ENCODE measurements at places on chromosomes 1 and 21.

- DNase-seq = no peak
These were observed 7.4 kb downstream of the ZBTB8A start for GRCh38 chr1:32546611-32547010.

DNA sequence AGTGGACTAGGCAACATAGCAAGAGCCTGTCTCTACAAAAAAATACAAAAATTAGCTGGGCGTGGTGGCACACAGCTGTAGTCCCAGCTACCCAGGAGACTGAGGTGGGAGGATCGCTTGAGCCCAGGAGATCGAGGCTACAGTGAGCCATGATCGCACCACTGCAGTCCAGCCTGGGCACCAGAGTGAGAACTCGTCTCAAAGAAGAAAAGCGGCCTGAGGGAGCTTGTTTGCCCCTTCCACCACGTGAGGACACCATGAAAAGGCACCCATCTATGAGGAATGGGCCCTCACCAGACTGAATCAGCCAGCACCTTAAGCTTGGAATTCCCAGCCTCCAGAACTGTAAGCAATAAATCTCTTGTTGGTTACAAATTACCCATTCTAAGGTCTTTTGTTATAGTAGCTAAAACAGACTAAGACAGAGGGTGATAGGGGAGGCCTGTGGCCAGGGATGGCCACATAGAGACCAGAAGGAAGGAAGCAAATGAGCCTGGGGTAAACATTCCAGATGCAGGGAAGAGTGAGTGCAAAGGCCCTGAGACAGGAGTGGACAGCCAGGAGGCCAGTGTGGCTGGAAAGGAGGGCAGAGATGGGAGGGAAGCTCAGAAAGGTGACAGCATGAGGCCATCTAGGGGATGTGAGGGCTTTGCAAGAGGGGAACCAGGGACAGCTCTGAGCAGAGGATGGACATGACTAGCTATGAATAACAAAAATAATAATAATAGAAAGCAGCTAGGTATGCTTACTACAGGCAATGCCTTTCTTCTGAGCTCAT lies 120.1 kb downstream of the MATN1 start:
- DNase-seq = no peak

GRCh38 chr21:34865400-34866241 lies 183.5 kb downstream of the RUNX1 start:
- DNase-seq = no peak

- no peak for DNase-seq
These were observed 30.9 kb upstream of the RAP1GAP start for GRCh38 chr1:21700094-21700493.

- no peak for DNase-seq
These were observed 111.8 kb upstream of the PALMD start for GRCh38 chr1:99533909-99534637.

DNA sequence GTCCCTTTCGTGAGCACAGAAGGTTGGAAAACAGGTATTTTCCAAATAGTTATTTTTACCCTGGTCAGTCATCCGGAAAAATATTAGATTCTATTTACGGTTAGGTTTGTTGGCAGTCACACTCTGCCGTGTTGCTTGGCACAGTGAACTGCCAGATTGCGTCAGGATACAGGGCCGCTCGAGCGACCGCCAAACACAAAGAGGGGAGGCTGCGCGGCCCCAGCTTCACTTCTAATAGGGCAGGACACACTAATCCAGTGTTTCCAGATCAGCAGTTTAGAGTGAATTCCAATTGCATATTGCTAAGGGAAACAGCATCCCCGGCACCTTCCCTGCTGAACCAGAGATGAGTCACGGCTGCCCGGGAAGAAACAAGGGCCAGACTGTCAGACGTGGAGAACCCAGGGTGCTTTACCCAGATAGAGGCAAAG lies 22.9 kb downstream of the UMODL1 start:
- DNase-seq = no peak

GRCh38 chr1:119623678-119624077 lies 24.4 kb downstream of the ZNF697 start:
- no peak for DNase-seq

DNA sequence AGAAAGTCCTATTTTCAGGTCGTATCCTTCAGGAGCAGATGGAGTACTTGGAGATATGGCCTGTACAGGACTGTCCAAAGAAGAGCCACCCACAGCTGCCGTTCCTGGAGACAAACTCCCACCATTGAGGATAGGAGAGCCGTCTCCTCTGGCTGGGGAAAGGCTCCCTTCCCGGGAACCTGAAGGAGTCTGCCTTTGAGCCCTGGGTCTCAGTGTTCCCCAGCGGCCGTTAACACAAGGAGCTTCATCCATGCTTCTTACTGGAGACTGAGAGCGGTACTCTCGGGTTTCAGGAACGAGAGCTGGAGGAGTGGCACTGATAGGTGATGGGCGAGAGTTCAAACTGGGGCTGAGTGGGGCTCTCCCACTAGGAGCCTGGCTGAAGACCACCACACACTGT lies 14.4 kb upstream of the CPLANE2 start:
- DNase-seq = no peak

GRCh38 chr1:213333121-213333520 lies 282.1 kb downstream of the RPS6KC1 start:
- DNase-seq = no peak

- no peak for DNase-seq
These were observed 40.1 kb upstream of the HMCN1 start for GRCh38 chr1:185694081-185694480.

DNA sequence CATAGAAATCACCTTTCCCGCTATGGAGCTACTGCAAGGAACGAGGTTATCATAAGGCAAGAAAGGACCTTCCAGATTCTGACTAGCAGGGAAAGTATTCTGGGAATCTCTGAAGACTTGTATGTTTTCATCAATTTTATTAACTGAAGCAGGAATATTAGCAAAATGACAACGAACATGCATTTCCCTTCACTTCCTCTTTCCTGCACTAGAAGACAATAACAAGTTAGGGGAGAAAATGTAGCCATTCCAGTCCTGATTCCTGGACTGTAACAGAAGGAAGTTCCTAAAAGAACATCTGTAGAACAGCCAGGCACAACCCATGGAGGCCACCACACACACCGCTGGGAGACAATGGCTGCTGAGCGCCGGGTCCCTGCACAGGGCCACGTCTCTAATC lies 106.8 kb downstream of the RAVER2 start:
- DNase-seq = no peak

DNA sequence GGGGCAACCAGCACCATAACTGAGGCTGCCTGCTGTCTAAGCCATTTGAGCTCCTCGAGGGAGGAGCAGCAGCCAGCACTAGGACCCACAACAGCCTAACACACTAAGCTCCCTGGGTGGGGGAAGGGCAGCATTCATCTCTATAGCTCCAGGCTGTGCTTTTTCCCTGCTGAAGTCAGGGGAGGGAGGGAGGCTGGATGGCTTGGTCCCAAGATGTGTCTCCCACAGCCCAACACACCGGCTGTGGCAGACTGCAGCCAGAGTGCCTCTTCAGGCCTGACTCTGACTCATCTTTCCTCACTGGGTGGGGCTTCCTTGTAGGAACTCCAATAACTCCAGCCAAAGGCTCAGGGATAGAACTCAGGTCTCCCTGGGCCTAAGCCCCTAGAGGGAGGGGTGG lies 296.3 kb downstream of the PRDM2 start:
- no peak for DNase-seq

DNA sequence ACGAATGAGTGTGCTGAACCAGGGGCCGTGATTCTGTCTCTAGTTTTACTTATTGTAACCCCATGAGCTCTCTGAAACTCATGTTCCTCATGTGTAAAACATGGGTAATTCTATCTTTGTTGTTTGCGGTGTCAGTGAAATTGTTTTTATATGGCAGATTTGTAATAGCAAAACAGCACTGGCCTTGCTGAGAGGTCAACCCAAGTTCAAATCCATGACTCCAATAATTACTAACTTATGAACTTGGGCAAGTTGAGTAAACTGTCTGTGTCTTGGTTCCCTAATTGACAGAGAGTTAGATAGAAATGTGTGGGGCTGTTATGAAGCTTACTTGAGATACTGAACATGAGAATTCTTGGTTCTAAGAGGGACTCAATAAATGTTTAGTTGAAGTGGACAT lies 17.8 kb downstream of the C1orf116 start:
- no peak for DNase-seq

GRCh38 chr21:41008974-41009373 lies 159.0 kb upstream of the BACE2 start:
- no peak for DNase-seq

DNA sequence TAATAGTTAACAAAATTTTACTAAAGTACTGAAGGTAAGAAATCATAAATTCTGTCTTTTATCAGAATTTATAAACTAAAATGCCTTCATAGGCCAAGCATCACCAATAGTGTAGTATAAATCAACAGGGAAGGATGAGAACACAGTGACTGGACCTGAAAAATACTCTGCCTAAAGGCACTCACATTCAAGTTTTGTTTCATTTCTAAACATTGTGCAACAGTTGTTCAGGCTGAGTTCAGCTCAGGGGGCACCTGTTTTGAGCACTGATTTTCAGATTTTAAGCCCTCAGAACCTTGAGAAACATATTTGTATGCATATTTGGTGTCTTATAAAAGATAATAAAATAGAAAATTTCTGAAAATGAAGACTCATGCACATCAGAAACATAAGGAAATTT lies 12.4 kb downstream of the ACBD6 start:
- no peak for DNase-seq

GRCh38 chr1:161956097-161956496 lies 67.6 kb downstream of the OLFML2B start:
- DNase-seq = no peak

DNA sequence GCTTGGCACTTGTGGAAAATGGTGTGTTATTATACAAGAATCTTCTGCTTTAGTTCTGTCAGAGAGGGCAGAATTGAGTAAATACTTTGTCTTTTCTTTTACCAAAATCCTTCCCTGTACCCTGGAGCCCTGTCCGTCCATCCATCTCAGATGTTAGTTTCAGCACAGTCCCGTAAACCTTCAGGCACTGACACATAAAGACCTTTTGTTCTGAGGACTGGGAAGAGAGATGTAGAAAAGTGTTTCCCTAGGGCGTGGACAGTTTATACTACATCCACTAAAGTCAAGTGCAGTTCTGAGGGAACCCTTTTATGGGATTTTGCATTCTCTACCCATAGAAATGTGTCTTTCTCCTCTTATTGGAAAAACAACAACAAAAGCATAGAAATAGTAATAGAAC lies 162.4 kb downstream of the PDE4B start:
- no peak for DNase-seq

DNA sequence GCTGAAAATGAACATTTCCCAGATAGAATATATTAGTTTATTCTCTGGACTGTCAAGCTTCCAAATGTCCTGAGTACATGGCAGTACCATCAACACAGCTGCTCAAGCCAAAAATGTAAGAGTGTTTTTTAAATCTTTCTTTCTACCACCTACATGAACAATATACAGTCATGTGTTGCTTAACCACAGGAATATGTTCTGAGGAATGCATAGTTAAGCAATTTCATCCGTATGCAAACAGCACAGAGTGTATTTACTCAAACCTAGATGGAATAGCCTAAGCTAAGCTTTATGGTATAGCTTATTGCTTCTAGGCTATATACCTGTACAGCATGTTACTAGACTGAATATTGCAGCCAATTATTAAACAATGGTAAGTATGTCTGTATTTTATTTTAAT lies 561.9 kb upstream of the ADGRL4 start:
- no peak for DNase-seq

GRCh38 chr21:40556442-40556968 lies 290.5 kb downstream of the DSCAM start:
- no peak for DNase-seq

- no peak for DNase-seq
These were observed 86.0 kb downstream of the NCAM2 start for GRCh38 chr21:21084179-21084578.

- no peak for DNase-seq
These were observed 46.3 kb downstream of the GPA33 start for GRCh38 chr1:167043752-167044488.

DNA sequence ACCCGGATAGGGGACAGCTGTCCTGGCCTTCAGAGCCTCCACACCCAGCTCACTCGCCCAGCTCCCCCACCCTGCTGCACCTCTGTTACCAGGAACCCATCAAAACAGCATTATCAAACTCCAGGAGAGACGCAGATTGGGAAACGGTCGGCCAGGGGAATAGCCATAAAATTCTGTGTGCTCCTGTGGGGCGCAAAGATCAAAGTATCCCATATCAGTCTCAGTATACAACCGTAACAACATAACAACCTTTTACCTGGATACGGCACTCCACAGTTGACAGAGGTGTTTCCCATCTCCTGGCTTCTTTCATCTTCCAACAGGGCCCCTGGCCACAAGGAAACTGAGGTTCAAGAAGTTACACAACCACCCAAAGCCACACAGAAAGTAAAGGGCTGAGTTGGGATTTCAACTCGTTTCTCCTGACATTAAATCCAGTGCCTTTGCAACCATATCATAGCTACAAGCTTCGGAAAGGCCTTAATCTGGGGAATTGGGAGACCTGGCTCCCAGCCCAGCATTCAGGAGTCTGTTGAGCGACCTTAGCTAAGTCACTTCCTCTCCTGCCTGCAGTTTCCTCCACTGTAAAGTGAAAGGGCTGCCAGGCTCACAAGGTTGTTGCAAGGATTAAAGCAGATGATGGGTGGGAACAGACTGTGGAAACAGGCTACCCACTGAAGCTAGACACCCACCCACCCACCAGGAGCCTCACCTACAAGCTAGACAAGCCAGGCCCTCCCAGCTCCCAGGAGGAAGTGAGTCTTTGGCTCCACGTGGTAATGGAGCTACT lies 8.1 kb upstream of the EPHB2 start:
- no peak for DNase-seq

GRCh38 chr1:207954104-207954503 lies 43.2 kb upstream of the CD34 start:
- DNase-seq = no peak

DNA sequence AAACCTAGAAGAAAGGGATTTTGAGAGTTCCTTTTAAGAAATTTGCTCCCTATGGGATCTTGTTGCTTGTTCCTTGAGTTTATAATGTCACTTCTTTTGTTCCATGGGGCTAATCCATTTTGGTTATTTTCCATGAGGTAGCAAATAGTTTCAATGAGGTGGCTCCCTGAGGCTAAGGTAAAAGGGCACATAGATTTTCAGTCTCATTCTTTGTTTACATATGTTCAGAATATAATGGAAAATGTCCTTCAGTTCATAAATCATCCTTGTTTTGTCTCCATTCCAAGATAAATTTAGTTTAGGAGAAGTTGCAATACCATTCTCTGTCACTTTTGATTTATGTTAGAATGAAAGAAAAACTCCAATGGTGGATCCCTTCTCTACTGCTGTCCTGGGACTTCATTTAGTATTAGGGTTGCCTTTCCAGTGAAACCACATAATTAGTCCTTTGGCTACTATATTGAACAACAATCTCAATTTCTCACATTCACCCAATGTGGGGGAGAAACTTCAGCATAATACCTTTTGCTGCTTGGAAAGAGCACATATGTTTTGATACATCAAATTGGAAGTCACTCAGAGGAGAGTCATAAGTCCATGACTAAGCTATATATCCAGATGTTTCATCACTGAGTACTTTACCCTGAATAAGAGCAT lies 80.9 kb upstream of the ADAMTS5 start:
- no peak for DNase-seq

GRCh38 chr1:23551849-23552248 lies 7.5 kb downstream of the ID3 start:
- DNase-seq = no peak

All from C1 segment of cervical spinal cord (tissue), 14 donors.